Inflammatory macrophage treated with lipopolysaccharide for 4 hours (primary cell): ENCODE measurements at places on chromosomes 3 and 15.

DNA sequence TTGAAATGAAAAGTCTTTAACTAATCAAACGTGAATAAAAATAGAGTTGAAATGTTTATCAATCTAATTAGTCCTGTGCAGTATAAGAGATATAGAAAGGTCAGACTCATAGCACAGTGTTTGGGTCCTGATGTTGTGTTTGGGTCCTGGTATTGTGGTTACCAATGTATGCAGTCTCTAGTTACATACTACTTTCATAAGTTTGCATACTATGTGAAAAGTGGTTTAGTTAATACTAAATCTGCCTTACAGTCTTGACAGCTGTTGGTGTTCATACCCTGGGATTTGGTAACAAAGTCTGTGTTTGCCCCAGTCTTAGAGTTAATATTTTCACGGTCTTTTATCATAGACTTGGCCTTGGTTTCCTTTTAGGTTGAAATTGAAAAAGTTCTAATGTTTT, 41.7 kb downstream of the KIF15 start:
- DNase-seq, result no peak

DNA sequence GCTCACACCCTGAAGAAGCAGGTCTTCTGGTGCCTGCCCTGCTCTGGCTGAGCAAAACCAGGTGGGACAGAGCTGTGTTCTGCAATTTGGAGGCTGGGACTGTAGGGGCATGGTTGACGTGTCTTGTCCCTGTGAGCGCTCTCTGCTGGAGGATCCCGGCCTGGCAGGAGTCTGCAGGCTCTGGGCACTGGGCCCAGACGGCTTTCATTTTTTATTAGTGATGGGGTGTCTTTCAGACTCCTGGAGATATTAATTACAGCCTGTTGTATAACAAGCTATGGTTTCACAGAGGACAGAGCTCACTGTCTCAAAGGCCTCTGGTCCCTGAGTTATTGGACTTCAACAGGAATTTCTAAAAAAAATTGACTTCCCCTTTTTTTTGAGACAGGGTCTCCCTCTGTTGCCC, 29.5 kb upstream of the ZNF710 start:
- DNase-seq, result no peak

DNA sequence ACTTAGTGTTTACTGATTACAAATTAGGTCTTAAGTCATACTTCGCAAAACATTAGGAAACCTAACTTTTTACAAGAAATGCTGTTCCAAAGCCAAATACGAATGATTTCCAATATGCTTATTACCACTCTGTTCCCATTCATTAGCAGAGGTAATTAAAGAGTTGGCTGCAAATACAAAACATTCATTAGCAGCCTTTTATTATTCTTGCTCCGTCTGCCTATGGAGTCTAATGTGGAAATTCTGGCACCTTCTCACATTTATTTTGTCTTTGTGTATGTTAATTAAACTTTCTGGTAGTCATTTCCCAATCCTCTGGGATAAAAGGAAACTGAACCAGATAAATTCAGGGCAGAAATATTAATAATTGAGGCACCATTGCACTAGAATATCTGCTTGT, 689.0 kb downstream of the PLOD2 start:
- no peak for DNase-seq

GRCh38 chr15:87748483-87748882, 508.1 kb downstream of the NTRK3 start:
- no peak for DNase-seq

DNA sequence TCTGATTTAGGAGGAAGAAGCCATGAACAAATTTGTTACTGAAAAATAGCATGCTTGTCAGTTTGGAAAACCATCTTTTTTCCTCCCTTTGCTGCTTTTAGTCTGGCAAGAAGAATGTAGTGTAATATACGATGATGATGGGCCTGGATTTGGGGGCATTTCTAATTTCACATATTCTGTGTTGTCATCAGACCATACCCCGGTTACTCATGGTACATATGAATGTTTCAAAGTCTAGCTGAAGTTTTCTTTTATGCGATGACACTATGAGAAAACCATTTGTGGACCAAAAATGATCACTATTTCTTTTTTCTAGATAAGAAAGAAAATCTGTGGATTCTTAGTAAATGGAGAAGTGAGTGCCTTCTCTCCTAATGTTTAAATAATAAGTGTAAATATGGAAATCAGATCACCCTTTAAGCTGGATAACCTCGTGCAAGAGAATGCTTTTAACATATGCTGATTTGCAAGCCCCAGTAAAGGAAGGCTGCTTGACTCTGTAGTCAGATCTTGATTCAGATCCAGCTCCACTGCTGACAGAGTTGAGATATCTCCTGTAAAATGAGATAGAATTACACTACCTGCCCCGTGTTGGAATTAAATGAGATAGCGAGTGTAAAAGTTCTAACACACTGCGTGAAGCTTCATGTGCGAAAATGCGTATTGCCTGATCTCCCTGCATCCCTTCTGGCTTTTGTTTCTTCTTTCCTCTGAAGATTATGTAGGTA, 3.0 kb downstream of the MEF2A start:
- peak; percentile 57 for DNase-seq

GRCh38 chr3:58004973-58005372, 3.2 kb upstream of the FLNB start:
- no peak for DNase-seq

GRCh38 chr3:67976663-67977062, 322.3 kb upstream of the SUCLG2 start:
- no peak for DNase-seq

GRCh38 chr3:53079147-53079546, 33.3 kb upstream of the SFMBT1 start:
- DNase-seq, result no peak

DNA sequence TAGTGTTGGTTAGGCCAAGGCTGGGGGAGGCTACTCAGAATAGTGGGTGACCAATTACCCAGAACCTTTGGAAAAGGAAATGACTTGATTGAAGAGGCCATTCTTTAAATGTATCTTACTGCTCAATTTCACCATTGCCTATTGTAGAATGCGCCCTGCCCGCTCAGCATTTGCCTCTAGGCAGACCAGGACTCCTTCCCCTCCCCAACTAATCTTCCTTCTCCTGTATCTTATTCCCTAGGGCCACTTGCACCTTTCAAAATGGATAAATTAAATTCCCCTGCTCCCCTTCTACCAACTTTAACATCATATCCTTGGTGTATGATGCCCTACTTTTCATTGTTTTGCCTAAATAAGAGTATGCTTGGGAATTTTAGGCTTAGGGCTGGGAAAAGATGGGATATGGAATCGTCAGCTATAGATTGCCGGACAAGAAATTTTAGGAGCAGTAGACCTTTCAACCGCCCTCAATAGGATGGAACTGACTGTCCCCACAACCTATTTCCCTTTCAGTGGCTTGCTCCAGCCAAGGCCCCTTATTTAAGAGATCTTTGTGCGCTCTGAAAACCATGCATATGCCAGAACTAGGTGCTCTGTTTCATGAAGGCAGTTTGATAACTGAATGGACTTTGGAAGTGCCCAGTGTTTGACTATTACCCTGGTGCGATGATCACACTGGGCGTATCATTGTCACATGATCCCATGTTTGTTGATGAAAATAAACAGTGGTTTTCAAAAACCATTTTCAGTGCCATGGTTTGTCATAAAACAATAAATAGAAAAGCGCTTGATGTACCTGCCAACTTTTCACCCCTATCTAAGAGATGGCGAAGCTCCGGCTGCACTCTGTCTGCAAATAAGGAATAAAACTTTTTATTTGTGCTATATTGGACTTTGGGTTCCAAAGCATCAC, 74.3 kb upstream of the TSEN2 start:
- DNase-seq, result no peak

DNA sequence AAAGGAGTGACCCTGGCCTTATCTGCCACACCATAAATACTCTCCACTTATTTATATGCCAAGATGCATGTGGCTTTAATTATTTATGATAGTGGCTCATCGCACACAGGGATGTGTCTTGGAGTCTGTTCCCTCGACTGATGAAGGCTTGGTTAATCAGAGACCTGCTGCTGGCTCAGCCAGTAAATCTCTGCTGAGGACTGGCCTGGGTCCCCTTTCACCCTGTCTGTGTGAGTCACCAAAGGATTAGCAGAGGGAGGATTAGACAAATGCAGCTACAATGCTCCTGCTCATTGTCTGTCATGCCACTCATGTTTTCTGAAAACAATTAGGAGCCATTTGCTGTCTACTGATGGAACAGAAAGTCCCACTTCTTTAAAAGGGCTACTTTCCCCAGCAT, 226.8 kb downstream of the NTRK3 start:
- no peak for DNase-seq

- no peak for DNase-seq
Measured at GRCh38 chr3:63762934-63763550, 56.1 kb upstream of the C3orf49 start.
